ENCODE measurements at places on chromosomes 11 and 22. TPM values are rescaled to one million over a fixed set of nuclear protein-coding genes. Genes with fewer than 3 reads are reported as not detected.

- no peak overlapping the region for H3K4me3 ChIP-seq
- no peak for DNase-seq
- no peaks in the 10 kb centered on the region for H3K27me3 ChIP-seq
Measured at GRCh38 chr11:59859673-59860072, 6.6 kb downstream of the TCN1 start.

- H3K4me3 ChIP-seq, result no peak overlapping the region
- H3K27me3 ChIP-seq, result no peaks in the 10 kb centered on the region
- no peak overlapping the region for H3K27ac ChIP-seq
- H3K4me1 ChIP-seq, result peaks cover 2% of the 10 kb centered on the region
- H3K36me3 ChIP-seq, result no peaks in the 10 kb centered on the region
- DNase-seq, result no peak
Measured at GRCh38 chr22:23752090-23752691, 1.3 kb upstream of the ZNF70 start.

The KRTAP5-11 gene
- not detected for total RNA-seq

The SHANK3 gene
- 18.3 TPM for total RNA-seq

The GRIK4 gene
- total RNA-seq, result 0.05 TPM

DNA sequence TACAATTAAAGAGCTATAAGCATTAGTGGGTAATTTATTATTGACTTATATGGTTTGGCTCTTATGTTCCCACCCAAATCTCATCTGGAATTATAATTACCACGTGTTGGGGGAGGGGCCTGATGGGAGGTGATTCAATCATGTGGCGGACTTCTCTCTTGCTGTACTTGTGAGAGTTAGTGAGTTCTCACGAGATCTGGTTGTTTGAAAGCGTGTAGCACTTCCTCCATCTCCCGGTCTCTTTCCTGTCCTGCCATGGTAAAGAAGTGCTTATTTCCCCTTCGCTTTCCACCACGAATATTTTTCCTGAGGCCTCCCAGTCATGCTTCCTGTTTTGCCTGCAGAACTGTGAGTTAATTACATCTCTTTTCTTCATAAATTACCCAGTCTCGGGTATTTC is 28.1 kb upstream of the CHORDC1 start:
- no peaks in the 10 kb centered on the region for H3K36me3 ChIP-seq
- no peaks in the 10 kb centered on the region for H3K4me1 ChIP-seq
- H3K27ac ChIP-seq, result no peak overlapping the region

DNA sequence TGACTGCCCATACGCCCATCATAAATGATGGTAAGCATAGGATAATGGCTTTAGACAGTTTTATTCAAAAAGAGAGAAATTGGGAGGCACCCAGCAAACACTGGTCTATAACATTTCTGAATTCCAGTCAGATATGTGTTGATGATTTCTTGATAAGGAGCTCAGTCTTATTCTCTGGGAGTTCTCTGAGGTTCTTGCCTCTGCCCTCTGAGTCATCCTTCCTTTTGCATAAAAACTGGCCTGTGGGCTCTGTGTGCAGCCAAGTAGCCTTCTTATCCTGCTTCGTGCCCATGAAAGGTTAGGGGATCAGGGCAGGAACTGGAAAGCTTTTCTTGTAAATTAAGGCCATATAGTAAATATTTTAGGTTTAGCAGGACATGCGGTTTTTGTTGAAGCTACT is 48.9 kb downstream of the FAR1 start:
- H3K4me1 ChIP-seq, result no peaks in the 10 kb centered on the region
- DNase-seq, result no peak
- no peak overlapping the region for H3K27ac ChIP-seq
- H3K4me3 ChIP-seq, result no peak overlapping the region

GRCh38 chr11:75526192-75526541 is 426 bp upstream of the GDPD5 start:
- H3K36me3 ChIP-seq, result no peaks in the 10 kb centered on the region
- no peak overlapping the region for H3K27ac ChIP-seq
- no peak for DNase-seq

GRCh38 chr11:12810568-12810894 is 136.3 kb downstream of the TEAD1 start:
- H3K27ac ChIP-seq, result no peak overlapping the region
- DNase-seq, result no peak
- H3K27me3 ChIP-seq, result no peaks in the 10 kb centered on the region
- H3K36me3 ChIP-seq, result no peaks in the 10 kb centered on the region
- no peak overlapping the region for H3K4me3 ChIP-seq

GRCh38 chr11:76597533-76598425 is 72.8 kb downstream of the LRRC32 start:
- no peak for DNase-seq
- H3K27ac ChIP-seq, result no peak overlapping the region
- H3K36me3 ChIP-seq, result no peaks in the 10 kb centered on the region
- H3K4me1 ChIP-seq, result no peaks in the 10 kb centered on the region
- no peaks in the 10 kb centered on the region for H3K27me3 ChIP-seq

DNA sequence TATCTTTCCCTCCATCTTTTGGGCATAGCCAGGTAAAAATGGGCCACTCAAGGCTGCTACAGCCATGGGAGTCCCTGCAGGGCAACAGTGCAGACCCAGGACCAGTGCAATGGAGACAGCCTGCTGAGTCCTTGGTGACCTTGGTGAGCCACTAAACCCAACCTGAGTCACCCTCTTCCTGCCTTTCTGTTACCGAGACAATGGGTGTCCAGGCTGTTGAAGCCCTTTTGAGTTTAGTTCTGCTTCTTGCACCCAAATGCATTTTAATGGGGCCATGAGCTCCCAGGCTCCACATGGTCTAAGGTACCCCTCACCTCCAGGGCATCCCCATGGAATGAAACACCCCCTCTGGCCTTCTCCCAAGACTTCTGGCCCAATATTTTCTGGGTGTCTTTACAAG is 874 bp upstream of the PLAAT4 start:
- H3K4me1 ChIP-seq, result peaks cover 13% of the 10 kb centered on the region
- no peaks in the 10 kb centered on the region for H3K36me3 ChIP-seq
- no peak overlapping the region for H3K4me3 ChIP-seq
- H3K27me3 ChIP-seq, result no peaks in the 10 kb centered on the region

- no peaks in the 10 kb centered on the region for H3K4me1 ChIP-seq
- H3K27me3 ChIP-seq, result no peaks in the 10 kb centered on the region
- H3K36me3 ChIP-seq, result no peaks in the 10 kb centered on the region
- no peak overlapping the region for H3K4me3 ChIP-seq
- H3K27ac ChIP-seq, result no peak overlapping the region
Measured at GRCh38 chr11:131279654-131280384, 90.6 kb upstream of the NTM start.

DNA sequence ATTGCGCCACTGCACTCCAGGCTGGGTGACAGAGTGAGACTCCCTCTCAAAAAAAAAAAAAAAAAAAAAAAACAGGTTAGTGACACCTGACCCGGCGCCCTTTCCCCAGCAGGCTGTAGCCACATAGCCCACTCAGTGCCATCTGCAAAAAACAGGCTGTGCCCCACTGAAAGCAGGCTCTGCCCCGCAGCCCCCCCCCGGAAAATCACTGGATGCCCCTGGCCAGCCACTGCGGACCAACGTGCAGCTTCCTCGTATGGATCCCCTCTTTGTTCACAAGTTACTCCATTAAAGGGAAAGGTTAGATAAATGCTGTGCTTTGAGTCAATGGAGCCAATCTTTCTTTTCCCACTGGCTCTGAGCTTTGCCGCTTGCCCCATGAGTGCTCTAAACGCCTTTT is 660.3 kb downstream of the TBC1D22A start:
- no peaks in the 10 kb centered on the region for H3K36me3 ChIP-seq
- no peaks in the 10 kb centered on the region for H3K4me1 ChIP-seq
- H3K27me3 ChIP-seq, result peaks cover 4% of the 10 kb centered on the region
- no peak for DNase-seq
- H3K4me3 ChIP-seq, result no peak overlapping the region

- no peaks in the 10 kb centered on the region for H3K4me1 ChIP-seq
- H3K27me3 ChIP-seq, result no peaks in the 10 kb centered on the region
- H3K36me3 ChIP-seq, result no peaks in the 10 kb centered on the region
- H3K4me3 ChIP-seq, result no peak overlapping the region
Measured at GRCh38 chr11:109223451-109223850, 198.5 kb upstream of the C11orf87 start.

GRCh38 chr11:73576185-73576614 is 21.7 kb downstream of the FAM168A start:
- H3K4me3 ChIP-seq, result no peak overlapping the region
- no peaks in the 10 kb centered on the region for H3K36me3 ChIP-seq
- H3K27me3 ChIP-seq, result no peaks in the 10 kb centered on the region
- no peak for DNase-seq

DNA sequence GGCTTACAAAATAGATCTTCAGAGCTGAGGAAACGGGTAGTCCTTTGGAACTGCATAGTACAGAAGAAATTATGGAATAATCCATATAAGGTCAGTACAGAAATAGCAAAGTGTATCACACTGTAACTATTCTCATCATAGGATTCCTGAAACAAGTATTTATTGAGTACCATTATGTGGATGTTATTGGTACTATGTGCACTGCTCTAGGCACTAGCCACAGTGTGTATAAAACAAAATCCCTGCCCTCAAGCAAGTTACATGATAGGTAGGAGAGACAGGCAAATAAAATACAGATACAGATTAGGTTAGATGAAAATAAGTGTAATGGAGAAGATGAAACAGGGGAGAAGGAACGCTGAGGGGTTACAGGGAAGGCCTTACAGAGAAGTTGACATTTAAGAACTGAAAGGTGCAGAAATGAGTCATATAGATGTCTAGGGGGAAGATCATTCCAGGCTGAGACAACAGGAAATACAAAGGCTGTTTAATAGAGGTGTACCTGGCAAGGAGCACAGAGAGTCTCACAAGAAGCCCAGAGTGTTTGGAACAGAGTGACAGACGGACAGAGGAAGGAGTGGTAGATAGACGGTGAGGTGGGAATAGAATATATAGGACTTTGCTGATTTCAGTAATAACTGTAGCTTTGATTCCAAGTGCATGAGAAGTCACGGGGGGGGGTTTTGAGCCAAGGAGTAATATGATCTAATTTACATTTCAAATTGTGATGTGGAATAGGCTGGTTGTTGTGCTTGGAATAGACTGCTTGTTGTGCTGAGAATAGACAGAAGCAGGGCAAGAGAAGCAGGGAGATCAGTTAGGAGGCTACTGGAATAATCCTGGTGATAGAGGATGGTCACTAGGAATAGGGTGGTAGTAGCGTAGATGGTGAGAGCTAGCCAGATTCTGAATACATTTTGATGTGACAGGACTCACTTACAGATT is 13.7 kb downstream of the RNF141 start:
- peak overlapping the region; percentile 39 for H3K27ac ChIP-seq
- DNase-seq, result peak; percentile 66
- no peak overlapping the region for H3K4me3 ChIP-seq
- peaks cover 8% of the 10 kb centered on the region for H3K4me1 ChIP-seq

GRCh38 chr11:11980841-11981308 is 27.6 kb downstream of the DKK3 start:
- DNase-seq, result no peak
- H3K4me1 ChIP-seq, result no peaks in the 10 kb centered on the region
- no peaks in the 10 kb centered on the region for H3K36me3 ChIP-seq
- H3K27me3 ChIP-seq, result no peaks in the 10 kb centered on the region
- H3K27ac ChIP-seq, result peak overlapping the region; percentile 20

DNA sequence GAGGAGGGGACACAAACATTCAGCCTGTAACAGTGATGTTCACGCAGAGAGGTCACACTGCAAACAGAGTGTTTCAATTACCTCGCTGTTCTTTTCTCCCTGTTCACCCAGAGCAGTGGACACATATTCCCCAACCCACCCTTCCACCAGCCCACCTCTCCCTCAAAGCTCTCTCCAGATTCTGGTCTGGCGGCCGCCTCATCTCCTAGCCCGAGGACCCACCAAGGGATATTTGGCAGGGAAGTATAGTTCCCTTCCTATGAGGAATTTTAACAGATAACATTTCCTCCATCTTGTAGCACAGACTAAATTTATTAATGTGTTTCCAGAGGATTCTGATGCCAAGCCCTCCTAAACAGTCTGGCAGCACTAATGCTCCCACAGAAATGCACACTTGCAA is 111.0 kb upstream of the LMO1 start:
- H3K27me3 ChIP-seq, result no peaks in the 10 kb centered on the region
- no peaks in the 10 kb centered on the region for H3K4me1 ChIP-seq
- H3K4me3 ChIP-seq, result no peak overlapping the region

- H3K27ac ChIP-seq, result no peak overlapping the region
- no peak for DNase-seq
- no peak overlapping the region for H3K4me3 ChIP-seq
- H3K4me1 ChIP-seq, result no peaks in the 10 kb centered on the region
- no peaks in the 10 kb centered on the region for H3K36me3 ChIP-seq
Measured at GRCh38 chr22:30185129-30185528, 61.4 kb downstream of the LIF start.

DNA sequence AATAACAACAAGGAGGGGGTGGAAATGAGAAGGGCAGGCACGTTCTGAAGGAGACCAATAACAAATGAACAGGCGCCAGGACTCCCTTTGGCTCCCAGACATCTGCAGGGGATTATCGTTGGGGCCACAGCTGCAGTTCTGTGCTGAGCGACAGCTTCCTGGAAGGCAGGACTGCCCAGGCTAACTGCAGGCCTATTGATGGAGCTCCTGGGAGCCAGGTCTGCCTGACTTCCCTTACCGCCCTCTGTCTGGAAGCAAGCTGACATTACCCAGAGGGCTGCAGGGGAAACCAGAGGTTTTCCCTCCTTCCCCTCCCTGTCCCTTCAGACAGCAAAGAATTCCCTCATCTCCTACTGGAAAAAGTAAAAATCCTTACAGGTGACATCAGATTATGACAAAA is 5.0 kb downstream of the DRD2 start:
- H3K4me3 ChIP-seq, result no peak overlapping the region
- H3K27ac ChIP-seq, result no peak overlapping the region
- H3K4me1 ChIP-seq, result no peaks in the 10 kb centered on the region
- no peak for DNase-seq
- H3K36me3 ChIP-seq, result no peaks in the 10 kb centered on the region

DNA sequence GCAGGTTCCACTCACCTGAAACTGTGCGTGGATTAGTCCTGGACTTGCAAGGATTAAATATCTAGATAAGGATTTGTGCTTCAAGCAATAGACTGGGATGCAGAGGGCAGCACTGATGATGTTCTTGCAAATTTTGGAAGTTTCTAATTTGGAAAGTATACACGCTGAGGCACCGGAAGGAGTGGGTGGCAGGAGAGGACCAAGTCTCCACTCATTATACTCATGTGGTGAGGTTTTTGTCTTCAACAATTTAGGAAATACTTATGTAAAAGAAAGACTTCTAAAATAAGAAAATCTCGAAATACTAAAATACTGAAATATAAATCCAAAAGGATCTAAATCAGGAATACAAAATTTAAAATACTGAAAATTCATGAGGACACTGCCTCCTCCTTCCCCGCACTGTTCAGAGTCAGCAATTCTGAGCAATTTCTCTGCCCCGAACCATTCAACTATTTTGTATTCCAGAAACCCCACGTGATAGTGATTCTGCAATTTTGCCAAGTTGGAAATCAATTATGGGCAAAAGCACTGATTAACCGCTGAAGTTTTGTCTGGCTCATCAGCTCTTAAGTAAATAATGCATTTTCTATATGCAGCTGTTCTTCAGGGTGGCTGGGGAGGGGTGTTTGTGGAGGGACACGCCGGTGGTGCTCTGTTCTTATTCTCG is 47.0 kb upstream of the CLMP start:
- no peak overlapping the region for H3K4me3 ChIP-seq
- H3K4me1 ChIP-seq, result no peaks in the 10 kb centered on the region
- no peak overlapping the region for H3K27ac ChIP-seq
- no peaks in the 10 kb centered on the region for H3K36me3 ChIP-seq
- no peaks in the 10 kb centered on the region for H3K27me3 ChIP-seq
